ENCODE measurements at places on chromosomes 7 and 10.
A peak's percentile ranks its signal among the peaks of the same experiment; 100 is the strongest.

GRCh38 chr10:3046210-3046779 lies 21.1 kb upstream of the PFKP start:
- no peak for DNase-seq

DNA sequence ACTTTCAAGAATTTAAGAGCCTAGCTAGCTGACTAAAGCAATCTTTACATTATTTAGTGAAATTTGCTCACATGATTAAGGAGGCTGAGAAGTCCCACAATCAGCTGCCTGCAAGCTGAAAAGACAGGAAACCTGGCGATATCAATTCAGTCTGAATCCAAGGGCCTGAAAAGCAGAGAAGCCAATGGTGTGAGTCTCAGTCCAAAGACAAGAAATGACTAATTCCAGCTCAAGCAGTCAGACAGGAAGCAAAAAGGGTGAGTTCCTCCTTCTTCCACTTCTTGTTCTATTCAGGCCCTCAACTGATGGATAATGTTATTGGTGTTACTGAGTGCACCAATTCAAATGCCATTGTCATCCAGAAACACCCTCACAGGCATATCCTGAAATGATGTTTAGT lies 1231.6 kb upstream of the CELF2 start:
- DNase-seq = no peak

DNA sequence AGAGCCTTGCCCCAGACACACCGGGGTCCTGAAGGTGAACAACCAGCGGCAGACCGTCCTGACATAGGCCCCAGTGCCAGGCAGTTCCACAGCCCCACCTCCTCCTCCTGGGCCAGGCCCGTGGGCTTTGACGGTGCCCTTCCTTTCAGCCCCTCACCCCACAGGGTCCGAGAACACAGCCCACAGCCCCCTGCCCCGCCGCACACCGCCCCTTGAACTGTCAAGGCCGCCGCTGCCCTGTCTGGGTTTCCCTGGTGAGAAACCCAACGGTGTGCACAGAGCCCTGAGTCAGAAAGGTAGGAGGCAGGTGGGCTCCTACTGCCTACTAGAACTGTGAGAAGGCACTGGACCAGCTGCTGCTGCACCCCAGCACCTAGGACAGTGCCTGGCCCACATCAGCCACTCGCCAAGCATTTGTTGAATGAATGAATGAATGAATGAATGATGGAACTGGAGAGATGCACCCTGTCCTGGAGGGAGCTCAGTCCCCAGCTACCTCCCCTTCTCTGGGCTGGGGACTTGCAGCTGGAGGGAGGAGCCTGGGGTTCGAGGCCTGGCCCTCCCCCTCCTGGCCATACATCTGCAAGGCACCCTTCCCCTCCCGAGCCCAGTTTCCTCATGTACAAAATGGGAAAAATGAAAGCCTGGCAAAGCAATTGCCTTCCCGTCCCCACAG lies 117.9 kb downstream of the SLIT1 start:
- no peak for DNase-seq

GRCh38 chr7:14720785-14721184 lies 181.8 kb downstream of the DGKB start:
- no peak for DNase-seq

- DNase-seq = no peak
Observed at GRCh38 chr7:104956753-104957450, 57.1 kb upstream of the KMT2E start.

GRCh38 chr7:1839701-1840100 lies 169.6 kb downstream of the ELFN1 start:
- DNase-seq = peak; percentile 4

- no peak for DNase-seq
Observed at GRCh38 chr10:102268375-102268888, 23.1 kb downstream of the GBF1 start.

GRCh38 chr7:95675016-95675415 lies 78.7 kb upstream of the PDK4 start:
- DNase-seq = no peak

DNA sequence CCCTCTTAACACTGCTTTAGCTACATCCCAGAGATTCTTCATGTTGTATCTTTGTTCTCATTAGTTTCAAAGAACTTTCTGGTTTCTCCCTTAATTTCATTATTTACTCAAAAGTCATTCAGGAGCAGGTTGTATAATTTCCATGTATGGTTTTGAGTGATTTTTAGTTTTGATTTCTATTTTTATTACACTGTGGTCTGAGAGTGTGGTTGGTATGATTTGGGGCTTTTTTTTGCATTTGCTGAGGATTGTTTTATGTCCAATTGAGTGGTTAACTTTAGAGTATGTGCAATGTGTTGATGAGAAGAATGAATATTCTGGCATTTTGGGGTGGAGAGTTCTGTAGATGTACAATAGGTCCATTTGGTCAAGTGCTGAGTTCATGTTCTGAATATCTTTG lies 37.9 kb upstream of the CAPZA2 start:
- no peak for DNase-seq

DNA sequence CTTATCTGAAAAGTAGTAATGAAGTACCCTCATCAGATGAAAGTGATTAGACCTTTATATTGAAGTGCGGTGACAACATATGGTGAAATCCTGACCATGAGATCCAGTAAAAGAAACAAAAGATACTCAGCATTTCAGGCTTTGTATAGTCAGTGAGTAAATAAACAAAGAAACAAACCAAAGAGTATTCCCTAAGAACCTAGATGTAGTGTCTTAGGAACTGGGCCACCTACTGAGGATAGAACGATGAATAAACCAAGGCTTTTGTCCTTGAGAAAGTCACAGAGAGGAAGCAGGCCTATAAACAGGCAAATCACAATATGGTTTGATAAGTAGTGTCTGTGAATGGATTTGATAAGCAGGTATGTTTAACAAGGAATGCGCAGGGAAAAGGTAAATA lies 46.2 kb downstream of the ZNF277 start:
- DNase-seq = no peak

- no peak for DNase-seq
Observed at GRCh38 chr7:111074748-111075146, 16.2 kb upstream of the LRRN3 start.

GRCh38 chr7:45897042-45897690 lies 8.9 kb downstream of the IGFBP1 start:
- no peak for DNase-seq

DNA sequence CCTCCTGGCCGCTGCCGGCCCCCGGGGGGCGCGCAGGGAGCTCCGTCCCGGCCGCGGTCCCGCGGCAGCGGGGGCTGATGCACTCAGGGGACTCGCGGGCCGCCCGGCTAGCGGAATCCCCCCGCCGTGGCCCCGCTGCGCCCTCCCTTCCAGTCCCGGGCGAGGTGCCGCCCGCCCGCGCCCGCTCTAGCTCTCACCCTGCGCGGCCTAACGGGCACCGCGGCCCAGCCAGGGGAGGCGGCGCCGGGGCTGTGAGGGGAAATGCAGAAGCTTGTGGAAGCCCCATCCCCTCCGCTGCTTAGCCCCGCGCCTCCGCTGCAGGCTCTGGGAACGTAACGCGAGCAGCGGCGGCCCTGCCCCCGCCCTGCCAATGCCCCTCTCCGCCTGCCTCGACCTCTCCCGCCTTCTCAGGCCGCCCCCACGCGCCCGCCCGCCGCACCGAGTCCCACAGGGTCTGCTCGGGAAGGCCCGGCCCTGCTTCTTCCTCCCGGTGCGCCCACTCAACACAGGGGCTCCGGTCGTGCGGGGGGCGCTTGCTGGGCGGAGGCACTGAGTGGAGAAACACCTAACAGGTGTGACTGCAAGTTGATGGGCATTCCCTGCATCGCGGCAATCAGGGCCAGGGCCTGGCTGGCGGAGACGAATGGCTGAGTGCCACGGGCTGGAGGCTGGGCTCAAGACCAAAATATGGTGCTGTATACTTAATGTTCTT lies 384 bp upstream of the TMEM229A start:
- DNase-seq = peak; percentile 28

DNA sequence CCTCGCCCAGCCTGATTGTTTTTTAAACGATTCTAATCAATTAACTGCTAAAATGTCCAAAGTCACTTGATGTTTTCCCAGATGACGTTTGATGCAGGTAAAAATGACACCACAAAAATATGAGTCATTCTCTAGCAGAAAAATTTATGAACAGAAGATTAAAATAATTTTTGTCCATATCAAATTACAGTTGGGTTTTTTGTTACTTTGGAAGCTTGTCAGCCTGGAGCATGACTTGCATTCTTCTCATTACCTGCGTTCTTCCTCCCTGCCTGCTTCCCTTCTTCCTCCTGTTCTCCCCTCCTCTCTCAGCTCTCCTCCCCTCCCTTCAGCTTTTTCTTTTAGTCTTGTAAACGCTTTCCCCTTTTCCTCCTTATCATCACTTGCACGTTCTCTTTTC lies 18.7 kb downstream of the IL15RA start:
- no peak for DNase-seq

- DNase-seq = no peak
Observed at GRCh38 chr10:109324721-109325120, 598.6 kb downstream of the XPNPEP1 start.

- DNase-seq = peak; percentile 43
Observed at GRCh38 chr7:151632750-151633515, 113.2 kb upstream of the RHEB start.

GRCh38 chr7:102444961-102445673 lies 11.7 kb downstream of the ORAI2 start:
- no peak for DNase-seq

DNA sequence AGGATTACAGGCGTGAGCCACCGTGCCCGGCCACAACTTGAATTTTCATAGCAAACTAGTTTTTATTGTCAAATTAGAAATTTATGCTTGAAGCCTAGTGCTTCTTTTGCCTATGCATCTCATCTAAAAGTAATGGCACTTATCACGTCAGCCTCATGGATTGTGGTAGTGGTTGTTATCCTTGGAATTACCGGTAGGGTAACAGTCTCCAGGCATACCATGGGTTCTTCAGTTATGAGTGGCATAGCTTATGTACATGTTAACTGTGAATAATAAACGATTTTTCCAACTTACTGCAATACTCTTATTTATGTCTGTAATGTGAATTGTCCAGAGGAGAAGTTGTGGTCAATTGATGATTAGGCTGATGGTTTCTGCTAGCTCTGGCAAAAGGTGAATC lies 63.1 kb downstream of the BMPR1A start:
- no peak for DNase-seq

GRCh38 chr7:90994121-90994520 lies 270.1 kb upstream of the FZD1 start:
- no peak for DNase-seq

DNA sequence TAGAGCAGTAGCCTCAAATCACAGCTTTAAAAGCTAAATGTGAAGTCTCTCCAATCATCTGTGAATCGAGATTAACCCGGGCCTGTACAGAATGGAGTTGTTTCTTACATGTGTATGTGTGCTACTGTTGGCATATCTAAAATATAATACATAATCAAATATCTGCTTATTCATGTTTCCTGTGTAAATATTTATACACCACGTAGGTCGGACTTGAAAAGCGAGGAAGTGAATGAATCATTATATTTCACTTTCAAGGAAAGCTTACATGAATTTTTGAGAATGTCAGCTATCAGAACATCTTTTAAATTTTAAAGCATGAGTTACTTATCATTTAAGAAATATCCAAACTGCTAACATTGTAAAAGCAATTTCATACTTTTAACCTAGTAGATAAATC lies 233.3 kb downstream of the SLC25A13 start:
- DNase-seq = no peak

DNA sequence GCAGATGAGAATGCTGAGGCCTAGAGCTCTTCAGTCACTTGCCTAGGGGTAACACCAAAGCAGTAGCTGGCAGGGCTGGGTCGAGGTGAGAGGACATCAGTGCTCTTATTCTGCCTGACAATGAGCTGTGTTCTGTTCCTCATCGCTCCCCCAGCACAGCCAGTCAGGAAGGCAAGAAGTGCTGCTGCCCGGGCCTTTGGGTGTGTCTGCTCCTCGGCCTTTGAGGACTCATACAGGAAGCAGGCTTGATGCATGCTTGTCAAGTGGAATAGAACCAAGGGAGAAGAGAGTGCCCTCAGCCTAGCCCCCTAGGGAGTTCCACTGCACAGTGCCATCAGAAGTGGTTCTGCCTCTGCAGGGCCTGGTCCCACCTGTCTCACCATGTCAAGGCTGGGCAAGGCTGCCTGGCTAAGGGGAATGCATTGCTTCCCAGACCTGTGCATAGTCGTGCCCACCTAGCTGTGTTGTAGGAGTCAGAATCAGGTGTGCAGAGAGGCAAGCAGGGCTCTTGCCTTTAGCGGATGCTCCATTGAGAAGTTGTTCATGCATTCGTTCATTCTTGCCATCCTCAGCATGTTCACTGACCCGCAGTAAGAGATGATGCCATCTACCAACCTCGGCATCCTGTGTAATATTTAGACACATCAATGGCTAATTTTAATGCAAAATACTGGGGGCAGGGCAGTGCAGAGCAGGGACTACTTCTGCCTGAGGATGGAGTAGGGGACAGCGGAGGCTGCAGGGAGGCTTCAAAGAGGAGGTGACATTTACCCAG lies 156.6 kb downstream of the RPS24 start:
- no peak for DNase-seq

GRCh38 chr10:2620827-2621521 lies 446.4 kb upstream of the PFKP start:
- DNase-seq = no peak

DNA sequence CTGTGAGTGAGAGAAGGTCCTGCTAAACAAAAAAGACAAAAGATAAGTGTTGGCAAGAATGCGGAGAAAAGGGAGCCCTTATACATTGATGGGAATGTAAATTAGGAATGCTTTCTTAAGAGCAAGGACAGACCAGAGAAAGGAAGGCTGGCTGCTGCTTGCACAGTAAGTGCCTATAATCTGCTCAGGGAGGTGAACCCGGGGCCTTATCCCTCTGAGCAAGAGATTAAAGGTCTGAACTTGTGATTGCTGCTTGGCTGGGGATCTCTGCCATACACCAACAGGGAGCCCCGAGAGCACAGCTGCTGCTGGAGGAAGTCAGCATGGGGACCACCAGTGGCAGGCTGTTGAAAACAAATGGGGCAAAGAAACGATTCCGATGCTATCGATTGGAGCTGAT lies 32.0 kb upstream of the CRTAC1 start:
- DNase-seq = no peak

- DNase-seq = no peak
Observed at GRCh38 chr7:158024351-158024715, 563.3 kb downstream of the PTPRN2 start.

DNA sequence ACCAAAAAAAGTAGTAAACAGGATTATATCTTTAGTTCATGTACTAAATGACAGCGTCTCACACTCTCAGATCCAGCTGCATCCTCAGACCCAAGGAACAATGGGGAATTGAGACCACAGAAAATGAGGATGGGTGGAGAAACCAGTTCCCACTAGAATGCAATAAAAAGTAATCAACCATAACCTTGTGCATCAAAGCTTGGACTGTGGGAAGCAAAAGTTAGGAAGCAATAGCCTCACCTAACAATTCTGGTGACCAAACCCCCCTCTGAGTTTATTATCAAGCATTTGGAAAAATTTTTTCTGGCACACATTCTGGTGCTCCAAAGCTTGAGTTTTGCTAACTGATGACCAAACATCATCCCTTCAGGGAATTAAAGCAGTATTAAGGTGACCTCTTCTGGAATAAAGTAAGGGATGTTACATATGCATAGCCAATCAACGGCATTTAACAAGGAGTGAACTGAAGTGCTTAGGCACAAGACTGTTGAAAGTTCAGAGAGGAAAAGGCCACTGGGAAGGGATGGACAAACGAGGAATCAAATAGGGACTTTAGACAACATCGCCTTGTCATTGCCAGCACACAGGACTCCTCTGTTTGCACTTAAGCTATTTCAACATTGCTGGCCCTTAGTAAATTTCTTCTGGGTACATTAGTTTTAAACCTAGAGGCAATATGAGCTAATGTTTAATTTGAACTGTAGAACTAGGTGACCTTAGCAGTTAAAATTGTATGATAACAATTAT lies 1.2 kb upstream of the MAT1A start:
- DNase-seq = no peak

Measured in adrenal gland (tissue), 19 donors.